ENCODE measurements at places on chromosomes 5 and 9. TPM values are rescaled to one million over a fixed set of nuclear protein-coding genes. Genes with fewer than 3 reads are reported as not detected.

The IL3 gene
- not detected for polyA plus RNA-seq

The GRXCR2 gene
- not detected for polyA plus RNA-seq

The SFXN1 gene
- polyA plus RNA-seq: 40.2 TPM

The LIFR gene
- not detected for polyA plus RNA-seq

The CDC20B gene
- polyA plus RNA-seq: not detected

The GABBR2 gene
- not detected for polyA plus RNA-seq

The SLC6A19 gene
- not detected for polyA plus RNA-seq

The CNTFR gene
- not detected for polyA plus RNA-seq

The PCDHGB1 gene
- not detected for polyA plus RNA-seq

The GABRA6 gene
- polyA plus RNA-seq: not detected

- no peak for DNase-seq
Measured at GRCh38 chr9:107080130-107080529, 202.9 kb upstream of the RAD23B start.

GRCh38 chr9:3824581-3824980, 298.8 kb upstream of the RFX3 start:
- DNase-seq: no peak

- DNase-seq: no peak
Measured at GRCh38 chr5:132417889-132418485, 48.5 kb downstream of the SLC22A5 start.

- peak; percentile 18 for DNase-seq
Measured at GRCh38 chr5:159469496-159470372, 139.4 kb upstream of the IL12B start.

DNA sequence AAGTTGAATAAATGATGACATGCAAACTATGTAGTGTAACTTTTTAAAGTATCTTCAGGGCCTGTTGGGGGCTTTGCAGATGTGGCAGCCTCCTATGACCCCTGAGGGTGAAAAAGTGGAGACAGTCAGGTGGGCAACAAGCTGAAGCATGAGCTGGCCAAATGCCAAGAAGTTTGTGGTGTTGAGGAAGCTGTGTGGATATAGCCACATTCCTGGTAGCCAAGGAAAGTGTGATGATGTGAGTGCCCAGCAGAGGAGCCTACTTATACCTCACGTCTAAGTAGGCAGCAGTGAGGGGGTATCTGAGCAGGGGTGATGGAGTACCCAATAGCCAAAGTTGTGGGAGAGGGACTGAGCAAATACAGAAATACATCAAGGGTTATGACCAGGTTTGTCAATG, 621.2 kb upstream of the CDH6 start:
- DNase-seq: no peak

GRCh38 chr5:43040287-43041098, at the start of gene ANXA2R:
Gene ANXA2R, minus strand, starts transcription at chr5:43040319. Its CDS starts 273 bp downstream, at chr5:43040046.
- peak; percentile 76 for DNase-seq

- no peak for DNase-seq
Measured at GRCh38 chr5:2546938-2547337, 204.5 kb downstream of the IRX2 start.

DNA sequence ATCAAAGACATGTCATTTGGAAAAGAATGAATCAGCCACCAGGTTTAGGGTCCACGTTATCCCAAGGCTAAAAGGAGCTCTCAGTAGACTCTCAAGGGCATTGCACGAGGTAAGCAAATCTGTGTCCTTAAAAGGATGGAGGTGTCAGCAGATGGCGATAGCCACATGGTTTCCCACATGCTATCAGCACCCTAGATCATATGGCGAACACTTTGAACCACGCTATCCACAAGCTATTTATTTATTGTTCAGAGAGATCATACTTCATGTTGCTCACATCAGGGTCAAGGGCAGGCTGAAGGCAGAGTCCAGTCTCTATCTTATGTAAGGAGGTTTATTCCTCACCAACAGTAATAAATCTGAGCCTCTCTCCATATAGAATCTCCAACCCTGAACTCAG, 43.7 kb downstream of the CDH6 start:
- DNase-seq: no peak

DNA sequence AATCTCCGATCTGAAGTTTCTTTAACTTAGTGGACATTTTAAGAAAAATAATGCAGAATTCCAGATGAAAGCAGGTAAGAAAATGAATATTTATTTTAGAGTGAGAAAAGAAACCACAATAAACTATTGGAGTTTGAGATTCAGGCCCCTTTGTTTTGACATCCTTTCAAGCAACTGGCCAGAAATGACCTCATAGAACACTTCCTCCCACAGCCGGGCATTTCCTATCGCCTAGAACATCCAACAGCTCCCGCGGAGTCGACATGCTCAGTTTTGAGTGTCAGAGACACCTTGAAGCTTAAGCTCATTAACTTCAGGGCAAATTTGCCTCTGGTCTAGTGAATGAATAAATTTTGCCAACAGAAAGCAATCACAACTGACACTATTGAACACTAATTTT, 369.2 kb downstream of the TLE4 start:
- no peak for DNase-seq

Data from naive thymus-derived CD4-positive, alpha-beta T cell (primary cell).